ENCODE measurements at places on chromosomes 2 and 18.

GRCh38 chr2:16135196-16135912 lies 195.0 kb downstream of the MYCN start:
- no peak for DNase-seq

DNA sequence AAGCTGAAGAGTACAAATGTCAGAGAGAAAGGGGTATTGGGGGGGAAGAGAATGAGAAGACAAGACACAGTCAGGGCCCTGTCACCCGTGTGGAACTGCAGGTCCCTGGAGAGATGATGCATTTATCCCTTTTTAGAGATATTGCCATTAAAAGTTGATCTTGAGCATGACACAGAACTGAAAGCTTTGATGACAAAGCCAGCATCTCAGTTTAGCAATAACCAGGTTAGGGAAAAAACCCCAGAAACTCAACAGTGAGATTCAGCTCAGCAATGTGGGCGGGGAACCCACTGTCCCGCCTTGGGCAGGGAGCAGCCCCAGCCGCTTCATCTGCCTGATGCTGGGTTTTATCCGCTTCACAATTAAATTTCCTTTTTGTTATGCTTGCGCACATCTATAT lies 181.1 kb downstream of the NEDD4L start:
- DNase-seq = no peak

DNA sequence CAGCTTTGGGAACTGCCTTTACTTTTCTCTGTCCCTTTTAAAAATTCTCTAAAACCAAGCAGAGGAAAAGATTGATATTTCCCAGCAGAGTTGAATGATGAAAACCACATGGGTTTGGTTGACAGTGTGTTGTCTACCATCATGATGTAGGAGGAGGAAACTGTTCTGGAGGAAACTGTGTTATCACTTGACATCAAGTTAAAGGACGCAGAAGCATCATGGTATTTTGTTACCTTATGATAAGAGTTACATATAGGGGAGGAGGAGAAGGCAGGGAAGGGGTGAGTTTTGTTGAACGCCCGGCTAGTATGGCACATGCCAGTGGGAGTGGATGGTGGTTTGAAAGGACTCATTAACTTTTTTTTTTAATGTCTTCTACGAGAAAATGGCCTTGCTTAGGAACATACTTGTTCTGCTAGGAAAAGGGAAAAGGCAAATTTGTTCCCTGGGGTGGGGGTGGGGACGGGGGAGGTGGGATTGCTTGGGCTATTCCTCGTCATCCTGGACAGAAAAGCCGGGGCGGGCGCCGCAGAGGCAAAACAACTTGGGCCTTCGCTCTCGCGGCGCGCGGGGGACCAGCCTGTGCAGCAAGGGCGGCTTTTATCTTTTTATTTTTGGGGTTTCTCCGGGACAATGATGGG lies 766 bp downstream of the TMEM17 start:
- DNase-seq = no peak

DNA sequence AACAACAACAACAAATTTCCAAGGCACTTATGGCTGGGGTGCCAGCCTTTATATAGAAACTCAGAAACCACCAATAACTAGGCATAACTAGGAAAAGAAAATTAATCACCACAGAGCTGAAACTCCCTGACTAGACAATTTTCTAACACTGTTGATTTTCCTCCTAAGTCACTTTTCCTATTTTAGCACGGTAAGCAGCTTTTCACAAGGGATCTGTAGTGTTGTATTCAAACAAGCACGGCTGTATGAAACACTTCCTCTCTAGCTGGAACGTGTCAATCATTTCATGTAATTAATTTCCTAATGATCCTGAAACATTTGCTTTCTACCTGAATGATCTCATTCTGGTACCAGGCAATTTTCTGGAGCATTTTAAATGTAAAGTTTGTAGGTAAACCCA lies 645.0 kb downstream of the IRS1 start:
- no peak for DNase-seq

DNA sequence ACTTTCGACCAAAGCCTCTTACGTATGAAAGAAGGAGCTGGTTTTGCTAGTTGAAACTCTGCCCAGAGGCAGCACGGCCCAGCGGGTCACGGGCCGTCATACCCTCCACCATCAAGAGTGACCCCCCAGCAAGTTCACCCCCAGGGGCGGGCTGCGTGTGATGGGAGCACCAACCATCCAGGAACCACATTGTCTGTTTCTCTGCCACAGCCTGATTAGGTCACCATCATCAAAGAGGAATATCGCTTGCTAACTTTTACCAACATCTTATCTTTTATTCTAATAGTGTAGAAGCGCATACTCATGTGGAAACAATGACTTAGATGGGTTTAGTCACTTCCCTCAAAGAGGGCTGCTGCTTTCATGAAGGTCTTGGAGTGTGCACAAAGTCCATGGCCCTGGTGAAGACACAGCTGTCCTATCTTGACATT lies 116.6 kb upstream of the SMIM21 start:
- DNase-seq = no peak

DNA sequence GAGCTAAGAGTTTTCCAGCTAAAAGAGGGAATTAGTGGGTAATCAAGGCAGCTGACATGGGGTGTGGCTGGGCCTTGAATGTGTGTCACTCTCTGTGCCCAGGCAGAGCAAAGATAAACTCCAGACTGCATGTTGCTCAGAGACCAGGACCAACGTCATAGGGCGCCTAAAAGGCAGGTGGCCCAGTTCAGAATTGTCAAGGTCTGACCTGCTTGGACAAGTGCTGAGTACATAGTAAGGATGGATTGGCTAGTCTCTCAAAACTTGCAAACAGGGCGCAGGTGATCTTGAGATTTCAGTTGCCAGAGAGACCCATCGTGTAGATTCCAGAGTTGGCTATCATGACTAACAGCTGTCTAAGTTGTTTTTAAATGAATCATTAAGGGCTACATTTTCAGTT lies 19.0 kb downstream of the CLUL1 start:
- no peak for DNase-seq

- DNase-seq = no peak
These were observed 786.3 kb upstream of the FSHR start for GRCh38 chr2:49940626-49941025.

DNA sequence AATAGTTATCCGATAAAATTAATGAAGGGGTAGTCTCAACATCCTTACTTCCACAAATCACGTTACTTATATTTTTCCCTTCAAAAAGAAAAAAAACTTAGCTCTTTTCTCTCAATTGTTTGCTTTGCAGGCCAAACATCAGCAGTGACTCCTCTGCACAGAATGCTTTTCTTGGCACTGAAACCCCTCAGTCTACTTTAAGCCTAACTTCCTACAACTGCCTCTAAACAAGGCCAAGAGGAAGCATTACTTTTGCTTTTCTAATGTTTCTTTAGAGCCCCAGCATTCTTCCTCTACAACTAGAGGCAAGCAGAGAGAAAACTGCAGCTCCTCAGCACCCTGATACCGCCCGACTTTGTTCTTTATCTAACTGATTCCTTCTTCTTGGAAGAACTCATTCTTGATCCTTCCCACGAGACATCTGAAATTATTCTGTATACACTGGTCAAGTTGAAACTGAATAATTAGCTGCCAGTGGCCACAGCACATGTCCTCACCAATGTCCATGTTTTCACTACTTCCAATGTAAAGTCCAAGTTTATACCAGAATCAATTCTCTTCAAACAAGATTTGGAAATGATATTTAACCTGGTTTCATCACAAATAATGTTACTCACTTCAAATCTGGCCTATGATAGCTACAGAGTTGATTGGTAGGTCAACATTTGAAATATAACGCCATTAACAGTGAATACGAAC lies 55.3 kb downstream of the DTNB start:
- DNase-seq = no peak

DNA sequence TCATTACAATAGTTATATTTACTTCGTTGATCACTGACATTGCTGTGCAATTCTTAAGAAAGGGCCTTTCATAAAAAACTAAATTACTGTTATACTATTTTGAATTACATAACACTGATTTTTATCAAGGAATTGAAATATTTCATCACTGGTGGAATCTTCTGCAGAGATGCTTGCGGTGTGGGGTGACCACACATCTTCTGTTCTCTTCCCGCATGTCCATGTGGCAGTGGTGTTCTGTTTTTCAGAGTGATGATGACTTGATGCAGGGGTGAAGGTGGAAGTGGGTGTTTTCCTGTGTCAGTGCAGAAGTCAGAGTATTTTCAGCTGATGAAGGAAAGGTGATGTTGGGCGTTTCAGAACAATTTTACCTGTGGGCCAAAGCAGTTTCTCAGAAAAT lies 7.0 kb downstream of the CNDP2 start:
- DNase-seq = no peak

- no peak for DNase-seq
These were observed 38.1 kb downstream of the ZNF236 start for GRCh38 chr18:76860411-76860810.

GRCh38 chr2:223431479-223431878 lies 170.7 kb downstream of the SCG2 start:
- DNase-seq = no peak

- DNase-seq = peak; percentile 57
These were observed 378.2 kb downstream of the OSR1 start for GRCh38 chr2:18980104-18980785.

DNA sequence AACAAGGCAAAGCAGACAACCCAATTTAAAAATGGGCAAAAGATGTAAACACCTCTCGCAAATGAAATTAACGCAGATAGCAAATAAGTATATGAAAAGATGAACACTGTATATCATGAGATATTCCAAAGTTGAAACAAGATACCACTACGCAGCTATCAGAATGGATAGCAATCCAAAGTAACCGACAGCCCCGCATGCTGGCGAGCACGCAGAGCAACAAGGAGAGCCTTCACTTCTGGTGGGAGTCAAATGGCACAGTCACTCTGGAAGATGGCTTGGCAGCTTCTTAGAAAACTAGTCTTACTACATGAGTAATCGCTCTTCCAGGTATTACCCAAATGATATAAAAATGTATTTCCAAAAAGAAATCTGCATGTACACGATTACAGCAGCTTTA lies 1.4 kb downstream of the NDUFA10 start:
- DNase-seq = no peak

DNA sequence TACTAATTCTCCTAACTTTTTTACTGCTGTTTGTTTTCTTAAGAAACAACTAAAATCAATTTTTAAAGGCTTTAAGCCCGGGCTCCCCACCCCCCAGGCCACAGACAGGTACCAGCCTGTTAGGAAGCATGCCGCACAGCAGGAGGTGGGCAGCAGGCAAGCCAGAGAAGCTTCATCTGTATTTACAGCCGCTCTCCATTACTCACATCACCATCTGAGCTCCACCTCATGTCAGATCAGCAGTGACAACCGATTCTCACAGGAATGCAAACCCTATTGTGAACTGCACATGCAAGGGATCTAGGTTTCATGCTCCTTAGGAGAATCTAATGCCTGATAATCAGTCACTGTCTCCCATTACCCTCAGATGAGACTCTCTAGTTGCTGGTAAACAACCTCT lies 517.0 kb downstream of the NRXN1 start:
- no peak for DNase-seq

DNA sequence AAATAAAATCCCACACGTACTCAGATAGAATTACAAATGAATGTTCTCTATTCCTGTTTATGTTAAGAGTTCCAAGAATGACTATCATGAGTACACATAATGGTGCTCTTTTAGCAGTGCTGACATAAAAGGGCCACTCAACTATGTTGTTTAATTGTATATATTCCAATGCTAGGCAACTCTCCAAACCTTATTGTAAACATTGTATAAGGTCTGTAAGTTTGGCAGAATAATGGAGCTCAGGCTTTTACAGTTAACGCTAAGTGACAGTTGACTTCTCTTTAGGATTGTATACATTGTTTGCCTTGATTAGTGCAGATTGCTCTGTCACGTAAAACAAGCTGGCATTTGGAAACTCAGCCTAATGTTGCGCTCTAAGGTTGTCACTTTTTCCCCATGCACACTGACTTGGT lies 20.8 kb downstream of the RBMS1 start:
- DNase-seq = no peak

DNA sequence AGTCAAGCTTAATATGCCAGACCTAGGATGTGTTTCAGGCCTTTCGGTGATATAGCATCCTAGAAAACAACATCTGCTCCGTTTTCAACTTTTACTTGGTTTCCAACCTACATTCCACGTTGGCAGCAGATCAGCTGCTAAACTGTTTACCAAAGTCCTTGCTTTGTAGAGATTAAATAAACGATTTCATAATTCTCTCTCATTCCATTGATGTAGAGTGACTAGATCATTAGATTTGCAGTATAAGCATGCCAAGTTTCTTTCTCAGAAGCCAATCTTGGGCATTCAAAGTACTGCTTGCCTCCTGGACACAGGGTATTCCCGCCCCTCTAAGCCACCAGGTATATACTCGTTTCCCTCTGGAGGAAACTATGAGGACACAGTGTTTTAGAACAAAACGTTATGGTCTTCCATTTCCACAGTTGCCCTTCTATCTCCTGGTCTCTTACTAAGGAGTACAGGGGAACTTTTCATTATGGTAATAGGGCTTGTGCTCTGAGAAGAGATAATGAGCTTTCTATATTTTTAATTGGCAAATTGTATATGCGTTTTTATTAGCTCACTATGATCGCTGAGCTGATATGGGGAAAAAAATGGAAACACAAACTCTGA lies 10.5 kb upstream of the INSIG2 start:
- DNase-seq = no peak

GRCh38 chr2:1968988-1969700 lies 224.8 kb upstream of the PXDN start:
- DNase-seq = no peak

GRCh38 chr2:824524-824923 lies 126.1 kb upstream of the SNTG2 start:
- no peak for DNase-seq

GRCh38 chr2:53559302-53559966 lies 208.2 kb upstream of the CHAC2 start:
- no peak for DNase-seq

- peak; percentile 71 for DNase-seq
These were observed 550 bp downstream of the RAB1A start for GRCh38 chr2:65129286-65129825.

DNA sequence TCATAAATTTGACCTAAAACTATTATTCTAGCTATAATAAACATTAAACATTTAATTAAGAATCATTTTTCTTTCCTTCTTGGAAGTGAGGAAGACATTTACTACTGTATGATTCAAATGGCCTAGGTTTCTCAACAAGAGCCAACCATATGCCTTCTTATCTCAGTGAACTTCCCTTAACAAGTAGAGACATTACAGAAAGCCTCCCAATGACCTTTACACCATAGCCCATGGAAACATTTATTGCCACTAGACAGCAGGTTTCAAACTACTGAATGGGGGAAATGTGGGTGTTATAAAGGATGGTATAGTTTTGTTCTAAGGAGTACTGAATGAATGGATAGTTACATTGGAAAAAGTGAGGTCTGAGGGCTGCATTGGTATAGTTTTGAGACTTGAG lies 349.4 kb upstream of the SPRED2 start:
- DNase-seq = no peak

DNA sequence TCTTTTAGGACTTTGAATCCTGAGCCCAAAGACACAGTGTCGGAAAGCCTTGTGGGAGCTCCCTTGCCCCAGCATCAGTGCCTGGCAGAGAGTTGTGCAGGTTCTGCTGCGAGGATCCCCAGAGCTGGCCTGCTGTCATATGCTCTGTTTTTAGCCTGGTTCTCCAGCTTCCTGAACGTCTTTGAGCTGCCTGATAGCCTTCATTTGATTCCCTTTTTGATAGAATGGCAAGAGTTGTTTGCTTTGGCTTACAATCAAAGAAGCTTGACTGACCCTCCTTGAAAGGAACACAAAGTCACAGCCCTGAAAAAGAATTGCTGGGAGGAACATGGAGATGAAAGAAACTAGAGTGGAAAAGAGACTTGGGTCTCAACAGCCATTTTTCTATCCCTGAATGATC lies 95.4 kb downstream of the C1QL2 start:
- no peak for DNase-seq

- DNase-seq = no peak
These were observed 46.8 kb upstream of the SMIM21 start for GRCh38 chr18:75474332-75474731.

- DNase-seq = no peak
These were observed 472.1 kb downstream of the ERBB4 start for GRCh38 chr2:212066546-212066945.
